Activated CD8-positive, alpha-beta T cell treated with anti-CD3 and anti-CD28 coated beads, Interleukin-2, amount 10 ng/mL, durations not matched to agents 7 days and 5 days (primary cell): ENCODE measurements at places on chromosomes 7 and 10.

GRCh38 chr10:12735843-12736462 lies 265.6 kb downstream of the CCDC3 start:
- DNase-seq = no peak

GRCh38 chr10:78211561-78212051 lies 177.9 kb downstream of the RPS24 start:
- peak; percentile 38 for DNase-seq

DNA sequence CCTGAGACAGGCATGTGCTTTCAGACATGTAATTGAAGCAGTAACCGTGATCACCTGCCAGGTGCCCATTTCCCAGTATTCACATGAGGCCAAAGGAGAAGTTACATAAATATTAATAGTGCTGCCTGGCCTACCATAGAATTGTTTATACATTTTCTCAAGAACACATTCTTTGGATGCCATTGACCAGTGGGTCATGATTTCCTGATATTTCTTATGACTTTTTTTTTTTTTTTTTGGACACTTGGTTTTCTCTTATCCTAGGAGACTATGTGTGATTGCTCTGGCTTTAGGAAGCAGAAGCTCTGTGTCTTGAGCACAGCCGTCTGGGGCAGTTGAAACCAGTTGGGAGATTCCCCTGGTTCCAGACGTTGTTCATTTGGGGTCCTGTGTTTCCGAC lies 143.9 kb upstream of the NPS start:
- DNase-seq = no peak

DNA sequence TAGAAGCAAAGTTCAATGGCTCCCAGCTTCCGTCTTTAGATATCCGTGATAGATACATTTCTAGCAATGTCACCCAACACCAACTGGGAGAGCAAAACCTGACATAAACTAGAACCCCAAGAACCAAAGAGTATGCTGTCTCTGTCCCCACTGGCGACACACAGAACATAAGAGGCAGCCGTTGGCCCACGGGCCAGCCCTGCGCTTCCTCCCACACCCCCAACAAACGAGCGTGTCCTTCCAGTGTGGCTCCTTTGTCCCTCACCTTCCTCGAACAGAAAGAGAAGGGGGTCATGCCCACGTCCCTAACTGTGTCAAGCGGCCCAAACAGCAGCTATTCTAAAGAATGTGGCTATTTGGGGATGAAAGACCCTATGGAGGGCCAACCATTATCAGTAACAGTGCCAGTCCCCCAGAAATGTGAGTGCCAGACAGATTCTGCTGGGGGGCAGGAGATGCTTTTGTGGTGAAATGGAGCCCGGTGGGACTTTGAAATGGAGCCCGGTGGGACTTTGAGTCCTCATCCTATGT lies 171.9 kb downstream of the USP6NL start:
- DNase-seq = no peak

DNA sequence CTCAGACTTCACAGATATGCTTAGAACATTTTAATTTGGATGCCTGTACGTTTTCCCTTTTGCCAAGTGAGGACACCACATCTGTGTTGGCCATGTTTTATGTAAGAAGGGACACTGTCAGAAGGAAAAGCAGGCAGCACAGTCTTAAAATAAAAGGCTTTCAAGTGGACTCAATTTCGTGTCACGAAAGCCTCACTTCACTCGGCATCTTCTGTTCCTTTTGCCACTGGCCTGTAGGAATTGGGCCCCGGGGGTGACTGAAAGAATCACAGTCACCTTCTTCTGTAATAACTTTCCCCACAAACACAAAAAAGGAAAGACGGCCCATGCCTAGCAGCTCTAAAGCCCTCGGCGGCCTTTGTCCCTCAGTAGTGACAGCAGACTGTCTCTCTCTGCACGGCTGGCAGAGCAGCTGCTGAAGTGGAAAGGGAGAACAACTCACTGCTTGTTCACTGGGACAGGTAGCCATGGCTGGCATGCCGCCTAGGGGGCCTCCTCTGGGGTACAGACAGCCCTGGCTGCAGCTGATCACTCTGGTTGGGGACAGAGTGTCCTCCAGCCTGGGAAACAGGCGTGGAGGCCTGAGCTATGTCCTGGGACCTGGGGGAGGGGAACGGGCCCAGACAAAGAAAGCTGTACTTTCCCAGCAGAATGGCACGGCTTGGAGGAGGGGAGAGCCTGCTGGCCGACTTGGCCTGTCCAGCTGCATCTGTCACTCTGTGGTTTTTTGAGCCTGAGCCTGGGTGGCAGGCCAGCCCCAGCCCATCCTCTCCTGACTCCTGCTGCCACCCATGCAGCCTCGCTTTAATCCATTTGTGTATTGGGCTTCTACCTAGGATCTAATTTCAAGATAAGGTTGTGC lies 4.4 kb downstream of the RASSF4 start:
- no peak for DNase-seq

DNA sequence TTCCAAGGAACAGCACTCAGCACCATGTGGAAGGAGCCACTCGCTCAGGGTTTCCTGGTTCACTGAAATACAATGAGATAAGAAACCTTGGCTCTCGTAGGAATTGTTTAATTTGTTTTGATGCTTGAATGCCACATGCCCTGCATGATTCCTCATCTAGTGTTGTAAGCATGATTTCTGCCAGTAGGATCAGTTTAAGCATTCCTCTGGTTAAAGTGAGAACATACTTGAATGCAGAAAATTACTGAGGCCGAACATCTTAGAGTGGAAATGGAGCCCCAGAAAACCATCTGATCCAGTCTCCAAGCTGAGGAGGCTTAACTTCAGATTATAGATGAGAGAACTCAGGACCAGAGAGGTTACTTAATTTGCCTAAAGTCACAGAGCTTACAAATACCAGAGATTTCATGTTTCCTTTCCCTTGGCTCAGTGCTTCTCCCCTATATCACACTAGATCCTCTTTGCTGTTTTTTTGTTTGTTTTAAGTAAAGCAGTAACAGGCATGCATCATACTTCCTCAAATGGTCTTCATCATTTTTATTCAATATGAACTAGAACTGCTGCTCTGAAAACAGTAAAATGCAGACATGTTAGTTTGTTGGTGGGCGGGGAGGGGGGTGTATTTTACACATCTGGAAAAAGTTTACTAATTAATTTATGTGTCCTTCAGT lies 125.1 kb downstream of the ADAM12 start:
- no peak for DNase-seq

GRCh38 chr10:125034675-125035074 lies 92.8 kb downstream of the ZRANB1 start:
- DNase-seq = no peak

DNA sequence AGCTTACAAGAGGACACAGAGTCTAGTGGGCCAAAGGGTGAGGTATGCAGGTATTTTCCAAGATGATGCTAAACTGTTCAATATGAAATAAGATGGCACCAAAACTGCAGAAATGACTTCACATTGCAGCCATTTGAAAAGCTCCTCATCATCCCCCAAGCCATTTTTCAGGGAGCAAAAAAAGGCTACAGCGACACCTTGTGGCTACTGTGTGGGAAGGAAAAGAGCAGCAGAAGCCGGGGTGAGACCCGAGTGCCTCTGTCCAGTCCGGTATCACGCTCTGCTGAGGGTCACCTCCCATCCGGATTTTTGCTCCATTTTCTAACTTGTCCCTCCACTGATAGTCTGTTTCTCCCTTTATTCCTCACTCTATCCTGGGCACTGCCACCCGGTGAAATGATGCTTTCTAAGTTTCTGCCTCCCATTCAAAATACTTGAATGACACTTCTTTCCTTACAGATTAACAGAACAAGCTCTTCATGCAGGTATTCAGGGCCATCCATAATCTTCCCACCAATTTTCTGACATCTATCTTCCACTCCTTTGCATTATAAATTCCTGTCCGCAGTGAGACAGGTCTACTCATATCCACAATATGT lies 220.2 kb downstream of the DGKI start:
- DNase-seq = peak; percentile 60

DNA sequence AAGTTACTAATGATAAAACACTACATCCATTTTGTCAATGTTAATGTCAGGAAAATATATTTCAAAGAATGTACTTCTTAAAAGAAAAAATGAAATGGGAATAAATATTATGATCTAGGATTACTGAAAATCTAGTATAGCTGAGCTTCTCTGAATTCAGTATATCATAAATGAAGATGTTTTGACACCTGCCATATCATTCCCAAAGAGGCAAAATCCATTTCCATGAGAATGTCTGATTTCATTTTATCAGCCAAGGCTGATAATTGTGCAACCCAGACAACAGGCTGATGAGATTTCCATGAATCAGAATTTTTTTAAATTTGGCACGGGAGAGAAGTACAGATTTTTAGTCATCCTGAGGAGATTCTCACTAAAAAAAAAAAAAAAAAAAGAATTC lies 32.5 kb downstream of the ZFAND4 start:
- DNase-seq = no peak

- DNase-seq = no peak
Observed at GRCh38 chr7:155732286-155732685, 80.0 kb downstream of the SHH start.

DNA sequence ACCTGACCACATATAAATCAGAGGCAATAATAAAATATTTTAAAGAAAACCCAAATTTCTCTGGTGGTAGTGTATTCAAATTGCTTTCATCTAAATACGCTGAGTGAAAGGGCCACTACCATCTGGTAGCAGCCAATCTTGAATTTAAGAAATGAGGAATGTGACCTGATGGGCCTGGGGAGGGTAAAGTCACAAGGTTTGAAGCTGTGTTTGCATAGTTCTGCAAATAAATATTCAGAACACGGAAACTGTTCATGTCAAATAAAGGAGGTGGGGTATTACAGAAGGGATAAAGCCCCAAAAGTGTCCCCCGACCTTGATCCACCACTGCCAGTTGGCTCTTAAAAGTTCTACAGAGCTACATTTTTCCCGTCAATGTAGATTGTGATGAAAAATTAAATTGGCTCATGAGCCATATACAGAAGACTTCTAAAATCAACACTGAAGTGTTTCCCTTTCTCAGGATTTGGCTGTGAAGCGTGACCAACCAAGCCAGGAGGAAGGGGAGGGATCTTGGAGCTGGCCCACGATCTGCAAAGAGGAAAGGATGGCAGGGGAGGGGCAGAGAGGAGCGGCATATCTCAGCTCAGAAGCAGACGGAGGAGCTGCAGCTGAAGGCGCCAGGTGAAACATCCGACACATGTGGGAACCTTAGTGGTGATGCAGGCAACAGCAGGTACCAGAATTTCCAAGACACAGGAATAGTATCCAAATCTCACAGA lies 39.6 kb downstream of the MPP7 start:
- DNase-seq = no peak

DNA sequence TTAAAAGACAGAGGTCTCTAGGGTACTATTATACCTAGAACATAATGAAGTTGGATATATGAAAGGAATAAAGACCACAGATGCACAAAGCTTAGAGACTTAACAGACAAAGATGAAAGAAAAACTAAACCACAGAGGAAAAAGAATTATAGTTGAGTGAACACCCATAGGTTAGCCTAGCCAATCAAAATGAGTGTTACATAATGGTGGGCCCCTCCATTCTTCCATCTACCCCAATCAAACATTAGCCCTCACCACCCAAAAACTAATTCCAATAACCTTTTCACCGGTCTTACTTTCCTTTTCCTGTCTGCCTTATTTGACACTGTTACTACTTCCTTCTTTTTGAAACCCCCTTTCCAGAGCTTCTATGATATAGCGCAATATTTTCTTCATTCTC lies 130.1 kb downstream of the ELMO1 start:
- no peak for DNase-seq

DNA sequence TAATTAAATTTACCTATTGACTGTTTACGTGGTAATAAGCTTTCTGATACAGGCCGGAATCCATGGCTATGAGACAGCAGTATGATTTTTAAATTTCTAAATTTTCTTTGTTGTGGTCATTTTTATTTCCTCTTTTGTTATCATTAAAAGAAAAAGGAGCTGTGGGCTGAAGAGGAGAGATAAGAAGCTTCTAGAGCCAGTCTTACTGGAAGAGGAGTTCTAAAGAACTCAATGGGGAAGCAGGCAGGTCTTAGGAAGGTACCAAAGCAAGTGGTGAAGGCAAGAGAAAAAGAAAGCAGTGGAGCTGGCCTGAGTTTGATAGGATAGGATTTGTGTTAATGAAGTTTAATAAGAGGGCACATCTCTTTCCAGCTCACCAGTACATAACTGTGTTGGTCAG lies 1187.8 kb downstream of the CNTNAP2 start:
- DNase-seq = no peak

GRCh38 chr10:97512993-97513392 lies 14.3 kb downstream of the UBTD1 start:
- DNase-seq = no peak

GRCh38 chr7:31747553-31747952 lies 60.5 kb downstream of the PPP1R17 start:
- no peak for DNase-seq

- DNase-seq = no peak
Observed at GRCh38 chr10:100963826-100964225, 5.5 kb upstream of the SEMA4G start.

DNA sequence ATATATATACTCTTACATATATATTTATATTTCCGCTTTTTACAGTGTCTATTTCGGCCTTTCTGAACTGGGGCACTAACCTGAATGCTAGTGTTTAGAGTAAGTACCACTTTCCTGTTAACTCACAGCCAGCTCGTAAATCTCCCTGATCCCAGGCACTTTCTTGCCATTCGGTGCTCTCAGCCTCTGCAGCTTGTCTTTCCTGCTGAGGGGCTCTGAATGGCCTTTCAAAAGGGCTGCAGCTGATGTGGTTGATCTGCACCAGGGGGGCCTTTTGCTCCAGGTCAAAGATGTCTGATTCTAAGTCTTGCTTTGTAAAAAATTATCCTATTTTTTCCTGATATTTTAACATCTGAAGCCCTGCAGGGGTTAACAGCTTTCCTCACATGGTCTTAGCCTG lies 25.5 kb upstream of the HPS1 start:
- no peak for DNase-seq

DNA sequence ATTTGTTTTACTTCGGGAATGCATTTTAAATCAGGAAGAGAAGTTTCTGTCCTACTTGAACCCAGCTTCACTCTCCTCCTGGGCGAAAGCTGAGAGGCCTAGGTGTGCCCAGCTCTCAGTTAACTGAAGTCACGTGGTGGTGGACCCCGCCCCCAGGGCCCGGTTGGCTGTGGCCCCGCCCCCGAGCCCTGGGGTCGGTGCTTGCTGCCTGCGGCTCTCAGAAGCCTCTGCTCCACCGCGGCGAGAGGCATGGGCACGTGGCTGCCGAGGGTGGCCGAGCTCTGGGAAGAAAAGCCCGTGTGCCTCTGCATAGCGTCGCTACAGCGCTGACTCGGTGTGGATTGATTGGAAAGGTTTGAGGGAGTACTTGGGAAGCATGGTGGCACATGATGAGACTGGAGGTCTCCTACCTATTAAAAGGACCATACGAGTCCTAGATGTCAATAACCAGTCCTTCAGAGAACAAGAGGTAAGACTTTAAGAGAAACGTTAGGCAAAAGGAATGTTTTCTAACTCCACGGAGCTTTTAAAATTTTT lies 34.1 kb downstream of the NET1 start:
- DNase-seq = peak; percentile 80

- DNase-seq = no peak
Observed at GRCh38 chr7:152354061-152354460, 81.7 kb downstream of the KMT2C start.

- DNase-seq = no peak
Observed at GRCh38 chr7:68980011-68980410, 618.3 kb upstream of the AUTS2 start.
